CD4-positive, alpha-beta T cell treated with Interleukin-4 for 1 hour (primary cell): ENCODE measurements at places on chromosomes 7 and 10.
A peak's percentile ranks its signal among the peaks of the same experiment; 100 is the strongest.

- no peak for DNase-seq
Observed at GRCh38 chr7:42156291-42156865, 80.6 kb downstream of the GLI3 start.

GRCh38 chr10:79053481-79054202 is 15.1 kb upstream of the ZMIZ1 start:
- no peak for DNase-seq

DNA sequence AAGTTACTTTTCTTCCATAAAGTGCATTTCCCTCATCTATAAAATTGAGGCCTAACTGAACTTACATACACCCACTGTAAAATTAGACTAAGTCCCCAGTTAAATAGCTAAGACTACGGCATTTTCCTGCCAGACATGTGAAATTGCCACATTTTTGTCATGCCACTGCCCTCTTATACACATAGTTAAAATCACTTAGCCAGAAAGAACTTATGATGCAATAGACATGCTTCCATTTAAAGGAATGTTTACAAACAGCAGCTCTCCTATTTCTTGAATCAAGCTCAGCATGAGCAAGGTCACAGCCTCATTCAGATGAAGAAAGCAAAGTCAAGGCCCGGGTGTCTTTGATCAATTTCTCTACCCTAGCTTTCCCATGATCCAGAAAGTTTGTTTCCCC is 175.7 kb downstream of the LRRN3 start:
- DNase-seq, result no peak

DNA sequence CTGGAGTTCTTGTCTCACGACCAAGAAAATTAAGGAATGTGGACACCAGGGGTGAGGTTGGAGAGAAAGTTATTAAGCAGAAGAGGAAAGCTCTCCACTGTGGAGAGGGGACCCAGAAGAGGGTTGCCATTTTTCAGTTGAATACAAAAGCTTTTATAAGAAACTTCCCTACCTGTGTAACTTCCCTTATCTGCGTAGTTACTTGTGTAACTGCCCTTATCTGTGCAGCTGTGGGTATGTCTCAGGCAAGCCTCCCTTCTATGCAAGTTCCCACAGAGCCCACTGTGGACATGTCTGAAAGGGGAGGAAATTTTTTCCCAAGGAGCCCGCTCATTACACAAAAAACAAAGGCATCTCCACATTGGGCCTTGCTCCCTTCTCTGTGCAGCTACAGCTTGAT is 94.9 kb downstream of the SVOPL start:
- DNase-seq, result no peak

DNA sequence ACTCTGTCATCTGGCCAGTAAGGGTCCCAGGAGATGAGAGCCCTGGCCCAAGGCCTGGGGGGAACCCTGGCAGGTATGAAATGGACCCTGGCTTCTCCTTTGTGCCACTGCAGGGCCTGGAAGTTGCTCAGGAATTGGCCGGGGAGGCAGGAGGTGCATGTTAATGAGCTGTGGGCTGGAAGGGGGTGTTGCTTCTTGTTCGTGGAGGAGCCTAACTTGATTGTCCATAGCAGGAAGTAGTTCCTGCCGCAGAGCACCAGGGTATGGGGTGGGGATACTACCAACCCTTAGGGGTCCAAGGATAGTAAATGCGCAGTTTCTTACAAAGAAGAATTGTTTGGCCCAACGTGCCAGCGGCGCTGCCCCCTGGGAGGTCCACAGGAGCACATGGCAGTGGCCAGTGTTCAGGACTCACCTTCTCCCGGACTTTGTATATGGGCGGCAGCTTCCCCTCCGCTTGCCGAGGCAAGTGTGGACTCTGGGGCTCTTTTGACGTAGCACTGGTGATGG is 21.5 kb downstream of the TEX36 start:
- no peak for DNase-seq

GRCh38 chr7:30896036-30896435 is 15.6 kb upstream of the AQP1 start:
- no peak for DNase-seq

GRCh38 chr10:59965899-59966650 is 59.7 kb upstream of the CCDC6 start:
- DNase-seq, result no peak

- DNase-seq, result no peak
Observed at GRCh38 chr10:130820880-130821482, 490.5 kb downstream of the TCERG1L start.

DNA sequence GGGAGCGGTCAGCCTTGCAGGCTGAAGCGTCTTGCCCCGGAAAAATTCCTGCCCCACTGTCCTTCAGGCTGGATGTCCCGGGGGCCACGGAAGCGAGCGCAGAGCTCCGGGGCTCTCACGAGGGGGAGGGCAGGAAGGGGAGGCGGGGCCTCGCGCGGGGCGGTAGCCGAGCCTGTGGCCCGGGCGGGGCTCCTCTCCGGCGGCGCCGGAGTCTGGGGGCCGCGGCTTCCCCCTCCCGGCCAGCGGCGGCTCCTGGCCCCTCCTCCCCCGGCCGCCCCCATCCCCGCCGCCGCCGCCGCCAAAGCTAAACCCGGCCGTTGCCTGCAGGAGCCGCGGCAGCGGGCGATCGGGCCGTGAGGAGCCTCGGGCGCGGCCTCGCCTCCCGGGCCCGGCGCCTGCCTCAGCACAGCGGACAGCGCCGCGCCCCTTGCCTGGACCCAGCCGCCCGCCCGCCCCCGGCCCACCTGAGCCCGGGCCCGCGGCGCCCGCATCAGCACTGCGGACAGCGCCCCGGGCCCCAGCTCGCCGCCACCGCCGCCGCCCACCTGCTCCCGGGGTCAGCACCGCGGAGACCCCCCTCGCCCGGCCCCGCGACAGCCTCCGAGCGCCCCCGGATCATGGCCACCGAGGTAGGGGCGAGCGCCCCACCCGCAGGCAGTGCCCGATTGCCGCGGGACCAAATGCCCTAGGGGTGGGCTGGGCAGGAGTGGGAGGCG is at the start of gene GOLGA7B:
GOLGA7B (plus strand) TSS at position 157 of the 716 bp plus-strand sequence; CDS start at position 618, 461 bp downstream.
- peak; percentile 63 for DNase-seq

DNA sequence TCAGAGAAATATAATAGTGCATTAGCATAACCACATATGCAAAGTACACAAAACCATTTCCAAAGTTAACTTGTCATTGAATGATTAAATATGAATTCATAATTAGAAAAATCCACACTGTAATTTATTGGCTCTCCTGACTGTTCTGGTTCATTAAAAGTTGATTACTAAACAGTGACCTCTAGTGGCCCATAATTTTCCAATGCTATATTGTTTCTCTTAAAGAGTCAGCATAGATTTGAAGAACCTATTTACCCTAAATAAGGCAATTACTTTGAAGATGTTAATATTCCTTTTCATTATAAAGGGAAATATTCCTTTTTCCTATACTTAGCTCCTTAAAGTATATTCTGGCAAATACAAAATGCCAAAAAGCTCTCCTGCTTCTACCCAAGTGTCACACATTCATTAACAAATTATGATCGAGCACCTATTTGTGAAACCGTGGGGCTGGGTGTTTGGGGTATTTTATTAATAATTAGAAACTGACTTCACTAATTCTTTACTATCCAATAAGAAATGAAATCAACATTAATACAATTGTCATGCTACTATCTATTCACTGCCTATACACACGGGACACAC is 86.2 kb downstream of the HIBADH start:
- DNase-seq, result peak; percentile 41

- DNase-seq, result no peak
Observed at GRCh38 chr7:30880125-30880720, 31.4 kb upstream of the AQP1 start.

DNA sequence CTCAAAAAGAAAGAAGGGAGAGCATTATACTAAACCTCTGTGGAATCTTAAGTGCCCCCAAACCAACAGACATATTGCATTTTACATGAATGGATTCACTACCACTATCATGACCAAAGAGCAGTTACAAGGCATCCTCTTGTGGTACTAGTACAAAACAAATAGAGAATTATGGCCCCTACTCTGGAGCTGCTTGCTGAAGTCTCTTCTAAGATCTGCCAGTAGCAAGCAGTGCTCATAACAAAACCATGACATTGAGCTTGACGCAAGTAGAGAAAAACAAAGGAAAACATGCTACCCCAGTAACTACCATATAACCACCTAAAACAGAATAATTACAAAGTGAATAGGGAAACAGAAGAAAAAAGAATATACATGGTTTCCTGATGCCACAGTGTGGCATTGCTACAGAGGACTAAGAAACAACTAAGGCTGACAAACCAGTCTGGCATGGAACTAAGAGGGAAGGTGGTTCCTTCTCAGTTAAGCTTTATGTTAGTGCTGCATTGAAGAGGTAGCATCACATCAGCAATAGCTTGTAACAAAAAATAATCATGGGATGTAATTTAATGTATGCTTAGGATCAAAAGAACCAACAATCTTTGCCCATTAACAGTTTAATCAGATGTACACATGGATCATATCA is 150.2 kb upstream of the AGR3 start:
- DNase-seq, result no peak

DNA sequence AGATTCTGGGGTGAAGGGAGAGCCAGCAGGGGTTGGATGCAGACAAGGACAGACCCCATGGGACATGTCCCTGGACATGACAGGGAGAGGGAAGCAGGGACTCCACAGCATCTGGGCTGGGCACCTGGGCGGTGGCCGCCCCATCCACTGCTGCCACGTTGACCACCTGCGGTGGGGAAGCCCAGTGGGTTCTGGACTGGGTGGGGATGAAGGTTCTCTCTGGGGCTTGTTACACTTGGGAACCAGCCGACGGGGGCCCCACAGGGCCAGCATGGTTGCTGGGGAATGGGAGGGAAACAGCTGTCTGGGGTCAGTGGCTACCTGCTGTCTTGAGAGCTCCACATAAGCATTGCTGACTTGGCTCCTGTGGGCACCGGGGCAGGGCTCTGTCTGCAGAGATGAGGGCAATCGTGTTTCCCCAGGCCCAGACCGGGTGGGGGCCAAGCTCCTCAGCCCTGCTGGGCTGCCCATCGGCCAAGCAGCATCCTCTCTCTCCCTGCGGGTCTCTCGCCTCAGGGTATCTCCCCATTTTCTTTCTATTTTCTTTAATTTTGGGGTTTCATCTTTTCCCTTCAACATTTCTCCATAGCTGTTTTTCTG is 443.6 kb upstream of the PFKP start:
- DNase-seq, result no peak

GRCh38 chr10:123236126-123236525 is 81.9 kb downstream of the BUB3 start:
- DNase-seq, result no peak

DNA sequence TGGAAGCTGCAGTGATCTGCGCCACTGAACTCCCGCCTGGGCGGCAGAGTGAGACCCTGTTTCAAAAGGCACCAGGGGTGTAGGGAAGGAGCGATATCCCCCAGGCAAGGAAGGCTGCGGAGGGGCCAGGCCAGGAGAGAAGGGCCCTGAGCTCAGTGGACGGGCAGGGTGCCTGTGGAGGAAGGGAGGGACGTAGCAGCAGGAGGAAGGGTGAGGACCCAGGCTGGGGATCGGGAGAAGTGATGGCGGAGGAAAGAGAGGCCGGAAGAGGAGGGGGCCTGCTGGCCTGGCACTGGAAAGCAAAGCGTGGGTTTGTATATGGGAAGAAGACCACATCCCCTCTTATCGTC is 45.6 kb downstream of the ALOX5 start:
- DNase-seq, result no peak

GRCh38 chr10:133141144-133141957 is 18.7 kb upstream of the KNDC1 start:
- DNase-seq, result no peak

GRCh38 chr10:67864607-67865371 is 19.7 kb upstream of the SIRT1 start:
- no peak for DNase-seq

DNA sequence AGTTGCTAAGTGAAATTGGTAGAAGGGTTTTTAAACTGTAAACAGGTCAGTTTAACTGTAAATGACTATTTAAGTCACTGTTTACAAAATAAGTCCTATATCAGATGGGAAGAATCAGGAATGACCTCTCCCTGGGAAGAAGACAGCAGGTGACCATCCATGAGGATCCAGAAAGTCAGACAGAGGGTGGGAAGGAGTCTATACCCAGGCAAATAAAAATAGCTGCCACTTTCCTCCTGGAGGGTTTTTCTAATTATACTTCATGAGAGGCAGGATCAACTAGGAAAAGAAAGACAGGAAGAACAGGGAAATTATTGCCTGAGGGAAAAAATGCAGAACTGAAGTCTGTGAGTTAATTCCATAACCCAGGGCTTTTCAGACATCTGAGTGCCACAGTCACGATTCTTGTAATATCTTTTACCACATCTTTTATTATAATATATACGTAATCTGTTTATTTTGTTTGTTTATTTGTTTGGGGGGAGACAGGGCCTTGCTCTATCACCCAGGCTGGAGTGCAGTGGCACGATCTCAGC is 7.0 kb downstream of the DNTT start:
- no peak for DNase-seq

GRCh38 chr10:81873932-81874816 is 820 bp upstream of the NRG3 start:
- no peak for DNase-seq

DNA sequence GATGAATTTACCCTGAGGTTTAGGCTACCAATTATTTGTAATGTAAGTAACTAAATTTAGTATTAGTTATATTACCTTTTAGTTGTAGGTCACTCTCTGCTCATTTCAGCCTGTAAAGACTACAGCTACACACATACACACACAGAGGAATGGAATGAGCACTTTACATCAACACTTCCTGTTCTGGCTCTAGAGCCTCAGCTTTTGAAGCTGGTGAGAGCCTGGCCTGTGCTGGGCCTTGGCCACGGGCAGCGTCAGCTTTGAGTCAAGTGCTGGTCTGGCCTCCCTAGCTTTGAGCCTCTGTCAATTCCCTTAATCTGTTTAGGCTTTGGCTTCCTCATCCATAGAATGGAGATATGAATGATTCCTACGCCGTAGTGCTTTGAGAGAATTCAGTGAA is 141.7 kb downstream of the EGFR start:
- no peak for DNase-seq

DNA sequence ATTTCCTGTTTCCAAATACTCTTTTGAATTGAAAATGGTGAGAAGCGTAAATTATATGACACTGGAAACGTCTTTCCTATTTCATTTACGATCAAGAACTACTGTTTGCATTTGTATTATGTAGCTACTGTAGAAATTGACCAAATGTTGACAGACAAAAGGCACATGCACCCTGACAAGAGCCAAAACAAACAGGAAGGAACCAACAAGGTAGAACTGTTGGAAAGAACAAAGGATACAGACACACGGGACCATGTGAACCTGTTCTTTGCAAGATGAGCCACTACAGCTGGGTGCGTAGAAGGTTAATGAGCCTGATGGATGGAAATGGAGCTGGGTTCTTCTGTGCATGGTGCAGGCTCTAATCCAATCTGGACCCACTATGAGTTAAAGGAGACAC is 48.4 kb upstream of the FZD8 start:
- no peak for DNase-seq

- no peak for DNase-seq
Observed at GRCh38 chr10:87552248-87552929, 47.7 kb downstream of the MINPP1 start.

DNA sequence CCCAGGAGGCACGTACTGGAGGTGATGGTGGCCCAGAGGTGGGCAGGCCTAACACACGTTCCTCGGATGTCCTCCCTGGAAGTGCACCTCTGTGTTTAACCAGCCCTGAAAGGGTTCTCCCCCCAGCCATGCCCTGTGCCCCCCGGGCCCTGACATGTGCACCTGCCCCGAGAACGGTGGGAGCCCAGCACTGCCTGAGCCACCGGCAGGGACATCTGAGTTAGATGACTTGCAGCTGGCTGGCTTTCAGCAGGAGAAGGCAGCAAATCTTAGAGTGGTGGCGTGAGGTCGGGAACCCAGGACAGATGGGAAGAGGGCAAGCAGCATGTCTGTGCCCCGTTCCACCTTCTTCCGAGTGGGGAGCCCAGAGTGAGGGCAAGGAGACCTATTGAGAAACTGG is 291.8 kb downstream of the TCERG1L start:
- DNase-seq, result no peak

GRCh38 chr7:44071726-44072363 is 6.5 kb upstream of the PGAM2 start:
- no peak for DNase-seq
